T-helper 1 cell (primary cell): ENCODE measurements at places on chromosomes 3 and 15.

GRCh38 chr15:98418122-98418521 is 230.2 kb upstream of the IGF1R start:
- no peak for DNase-seq

DNA sequence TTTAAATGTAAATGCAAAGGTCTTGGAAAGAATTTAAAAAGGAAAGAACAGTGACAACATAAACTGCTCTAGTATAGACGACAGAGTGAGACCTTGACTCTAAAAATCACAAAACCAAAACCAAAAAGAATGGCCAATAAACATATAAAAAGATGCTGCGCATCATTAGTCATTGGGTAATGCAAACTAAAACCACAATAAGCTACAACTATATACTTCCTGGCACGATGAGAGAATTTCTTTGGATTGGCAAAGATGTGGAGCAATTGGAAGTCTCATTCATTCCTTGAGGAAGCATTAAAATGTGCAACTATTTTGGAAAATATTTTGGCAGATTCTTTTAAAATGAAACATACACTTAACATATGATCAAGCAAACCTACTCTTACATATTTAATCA is 98.7 kb upstream of the ZPLD1 start:
- no peak for DNase-seq

- no peak for DNase-seq
Measured at GRCh38 chr3:172096881-172097420, 57.6 kb downstream of the FNDC3B start.

DNA sequence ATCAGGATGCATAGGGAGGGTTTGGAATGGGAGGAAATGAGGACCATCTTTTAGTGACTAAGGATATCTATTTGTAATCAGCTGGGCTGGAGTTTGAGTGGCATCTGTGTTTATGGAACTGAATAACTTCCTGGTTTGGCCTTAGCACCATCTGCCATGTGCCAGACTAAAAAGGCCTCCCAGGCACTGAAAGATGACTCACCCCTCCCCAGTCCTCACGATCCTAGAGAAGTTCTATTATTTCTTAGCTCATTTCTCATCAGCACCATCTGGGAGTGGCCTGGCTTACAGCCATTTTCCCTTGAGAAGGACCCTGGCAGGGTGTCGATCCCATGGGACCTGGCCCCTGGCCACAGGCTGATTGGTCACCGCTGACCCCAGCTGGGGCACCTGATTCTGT is 23.9 kb upstream of the CTXND1 start:
- DNase-seq, result no peak

- DNase-seq, result no peak
Measured at GRCh38 chr3:150083655-150084042, 113.0 kb upstream of the PFN2 start.

DNA sequence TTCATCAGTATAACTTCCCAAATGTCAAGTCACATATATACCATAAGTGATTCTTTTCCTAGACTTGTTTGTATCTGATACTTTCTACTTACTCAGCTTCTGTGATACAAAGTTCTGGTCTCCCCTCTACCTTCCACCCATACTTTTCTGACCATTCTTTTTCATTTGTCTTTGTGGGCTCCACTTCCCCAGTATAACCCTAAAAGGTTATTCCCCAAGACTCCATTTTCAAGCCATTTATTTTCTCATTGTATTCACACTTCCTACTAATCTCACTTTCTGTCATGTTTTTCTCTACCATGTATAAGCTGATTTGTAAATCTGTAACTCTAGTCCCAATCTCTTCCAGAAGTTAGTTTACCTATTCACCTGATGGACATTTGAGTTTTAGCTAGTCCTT is 34.0 kb downstream of the IQCB1 start:
- no peak for DNase-seq

DNA sequence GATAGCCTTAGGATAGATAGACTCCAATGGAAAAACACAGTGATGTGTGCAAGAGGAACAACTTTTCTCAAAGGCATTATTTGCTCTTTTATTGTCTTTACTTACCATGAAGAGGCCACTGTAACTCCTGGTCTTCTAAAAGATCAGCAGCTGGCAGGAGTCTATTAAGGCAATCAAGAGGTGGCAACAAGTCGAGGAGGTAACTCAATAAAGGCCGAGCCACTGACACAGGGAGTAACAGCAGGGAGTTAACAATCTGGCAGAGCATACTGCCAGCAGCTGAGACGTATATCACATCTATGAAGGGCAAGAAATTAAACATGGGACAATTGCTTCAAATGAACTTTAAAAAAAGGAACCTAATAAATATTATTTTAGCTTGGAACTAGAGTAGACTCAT is 106.2 kb downstream of the HERC1 start:
- no peak for DNase-seq

DNA sequence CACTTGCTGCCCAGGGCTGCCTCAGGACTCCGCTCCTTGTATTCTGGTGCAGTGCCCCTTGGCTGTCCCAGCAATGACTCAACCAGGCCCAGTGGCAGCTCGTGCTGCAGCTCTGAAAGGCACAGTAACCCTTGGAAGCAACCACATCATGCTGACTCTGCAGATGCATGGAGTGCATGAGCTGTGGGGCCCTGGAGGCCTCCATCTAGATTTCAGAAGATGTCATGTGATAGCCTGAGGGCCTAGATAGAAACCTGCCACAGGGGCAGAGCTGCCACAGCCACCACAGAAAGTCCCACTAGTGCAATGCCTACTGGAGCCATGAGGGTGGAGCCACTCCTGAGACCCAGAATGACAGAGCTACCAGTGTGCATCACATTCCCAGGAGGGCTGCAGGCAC is 117.1 kb upstream of the SMAD3 start:
- DNase-seq, result no peak

DNA sequence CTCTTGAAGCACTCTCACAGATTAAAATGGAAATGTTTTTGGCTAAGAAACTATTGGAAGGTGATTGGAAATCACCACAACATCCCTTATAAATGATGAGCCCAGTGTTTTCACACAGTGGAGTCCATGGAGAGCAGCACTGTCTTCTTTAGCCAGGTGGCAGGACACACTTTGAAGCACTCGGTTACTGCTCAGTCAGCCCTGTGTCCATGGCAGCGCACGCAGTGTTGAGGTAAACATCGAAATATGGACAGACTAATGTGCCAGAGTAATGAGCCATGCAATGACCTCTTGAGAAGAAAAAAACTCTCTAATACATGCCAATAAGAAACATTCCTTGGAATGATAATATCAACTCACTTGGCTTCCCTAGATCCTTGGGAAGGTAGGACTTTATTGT is 66.6 kb downstream of the TGFBR2 start:
- no peak for DNase-seq

- DNase-seq, result no peak
Measured at GRCh38 chr3:12944849-12945248, 103.5 kb upstream of the RPL32 start.

- DNase-seq, result no peak
Measured at GRCh38 chr15:27529399-27529798, 558.4 kb downstream of the GABRG3 start.

DNA sequence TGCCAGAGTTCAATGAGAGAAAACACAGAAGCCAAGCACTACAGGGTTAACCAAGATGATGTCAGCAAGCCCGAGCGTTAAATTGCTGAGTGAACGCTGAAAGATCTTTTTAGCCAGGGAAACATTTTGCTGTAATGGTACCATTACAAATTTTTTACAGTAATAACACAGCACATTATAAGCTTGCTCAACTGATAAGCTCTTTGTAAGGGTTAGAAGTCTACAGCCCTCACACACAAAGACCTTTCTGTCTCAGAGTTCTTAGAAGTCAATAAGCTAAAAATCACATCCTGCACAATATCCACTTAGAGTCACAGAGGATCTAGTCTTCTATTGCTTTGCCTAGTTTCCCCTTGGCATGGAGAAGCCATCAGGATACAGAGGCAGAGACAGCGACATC is 29.9 kb downstream of the CHSY1 start:
- no peak for DNase-seq

DNA sequence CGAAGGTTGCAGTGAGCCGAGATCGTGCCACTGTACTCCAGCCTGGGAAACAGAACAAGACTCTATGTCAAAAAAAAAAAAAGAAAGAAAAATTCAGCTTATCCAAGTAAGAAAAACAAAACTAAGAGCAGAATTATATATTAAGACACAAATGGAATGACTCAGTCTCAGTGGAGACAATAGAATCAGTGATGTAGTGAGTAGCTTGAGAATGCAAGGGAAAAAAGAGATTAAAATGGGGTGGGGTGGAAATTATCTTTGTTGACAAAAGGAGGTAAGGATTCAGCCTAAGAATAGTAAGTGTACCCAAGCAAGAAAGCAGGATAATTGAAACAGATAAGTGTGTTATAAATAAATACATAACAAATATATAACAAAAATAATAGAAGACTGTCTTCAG is 70.7 kb downstream of the BLM start:
- DNase-seq, result no peak

DNA sequence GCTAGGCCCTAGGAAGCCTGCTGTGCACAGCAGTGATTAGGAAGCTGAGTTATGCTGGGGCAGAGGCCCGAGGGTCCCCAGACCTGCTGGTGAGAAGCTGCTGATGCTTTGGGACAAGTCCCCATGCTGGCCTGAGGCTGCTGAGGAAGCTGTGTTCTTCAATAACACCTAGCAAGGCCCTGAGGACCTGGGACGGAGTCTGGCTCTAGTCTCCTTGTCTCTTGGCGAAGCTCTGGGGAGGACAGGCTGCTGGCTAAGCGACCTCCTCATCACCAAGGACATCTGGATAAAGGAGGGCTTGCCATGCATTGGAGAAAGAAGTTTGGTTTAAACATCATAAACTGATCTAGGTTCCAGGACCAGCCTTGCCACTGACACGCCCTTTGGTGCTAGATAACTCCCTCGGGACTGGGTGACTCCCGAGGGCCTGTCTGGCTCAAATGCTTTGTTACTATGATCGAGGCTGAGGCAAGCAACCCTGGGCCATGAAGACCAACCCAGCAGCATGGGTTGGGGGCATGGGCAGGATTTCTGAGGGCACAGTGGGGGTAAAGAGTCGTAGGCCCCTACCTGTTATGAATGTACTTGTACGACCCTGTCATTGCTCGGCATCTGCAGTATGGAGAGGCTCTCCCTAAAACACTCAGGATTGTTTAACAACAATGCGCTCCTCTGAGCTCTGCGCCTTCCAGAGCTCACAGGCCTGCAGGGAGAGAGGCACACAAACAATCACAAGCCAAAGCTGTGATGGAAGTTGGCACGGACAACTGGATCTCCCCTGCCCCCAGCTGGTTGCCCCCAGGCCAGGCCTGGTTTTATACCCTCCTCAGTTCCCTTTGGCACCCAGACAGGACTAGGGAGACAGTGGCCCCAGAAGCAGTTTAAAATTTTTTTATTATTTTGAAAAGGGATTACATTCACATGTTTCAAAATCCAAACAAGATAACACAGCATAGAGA is 64.4 kb downstream of the LINGO1 start:
- DNase-seq, result no peak

GRCh38 chr15:63514531-63514943 is 10.1 kb downstream of the USP3 start:
- no peak for DNase-seq

DNA sequence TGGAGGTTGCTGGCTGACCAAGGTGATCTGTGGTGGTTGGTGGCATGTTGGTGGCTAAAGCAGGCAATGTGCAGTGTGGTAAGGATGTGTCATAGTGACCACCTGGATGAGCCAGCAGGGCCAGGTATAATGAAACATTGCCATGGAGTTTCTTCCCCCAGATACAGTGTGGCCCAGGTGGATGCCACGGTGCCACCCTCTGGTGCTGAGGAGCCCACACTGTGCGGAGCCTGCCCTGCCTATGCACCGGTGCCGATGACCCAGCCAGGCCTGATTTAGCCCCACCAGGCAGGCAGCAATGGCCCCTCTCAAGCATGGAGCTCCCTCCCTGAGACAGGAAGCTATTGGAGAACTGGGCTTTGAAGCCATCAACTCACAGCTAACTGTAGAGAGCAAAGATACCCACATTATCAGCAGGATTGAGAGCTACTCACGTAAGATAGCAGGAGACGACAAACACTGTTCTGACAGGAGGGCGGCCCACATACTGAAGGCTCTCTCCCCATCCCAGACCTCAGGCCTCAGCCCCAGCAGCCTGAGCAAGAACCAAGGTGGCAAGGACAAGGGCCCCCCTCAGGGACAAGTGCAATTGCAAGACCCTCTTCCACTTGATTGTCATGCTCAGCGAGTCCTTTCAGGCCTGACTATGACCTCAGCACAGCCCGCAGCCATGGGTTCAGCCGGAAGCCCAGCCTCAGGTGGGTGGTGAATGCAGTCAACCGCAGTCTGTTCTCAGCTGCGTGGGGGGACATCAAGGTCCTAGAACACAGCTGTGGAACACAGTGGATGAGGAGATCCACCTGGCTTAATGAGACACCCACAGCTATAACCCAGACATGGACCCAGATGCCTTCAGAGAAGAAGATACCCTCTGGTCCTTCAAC is 82.8 kb upstream of the CDV3 start:
- DNase-seq, result no peak

DNA sequence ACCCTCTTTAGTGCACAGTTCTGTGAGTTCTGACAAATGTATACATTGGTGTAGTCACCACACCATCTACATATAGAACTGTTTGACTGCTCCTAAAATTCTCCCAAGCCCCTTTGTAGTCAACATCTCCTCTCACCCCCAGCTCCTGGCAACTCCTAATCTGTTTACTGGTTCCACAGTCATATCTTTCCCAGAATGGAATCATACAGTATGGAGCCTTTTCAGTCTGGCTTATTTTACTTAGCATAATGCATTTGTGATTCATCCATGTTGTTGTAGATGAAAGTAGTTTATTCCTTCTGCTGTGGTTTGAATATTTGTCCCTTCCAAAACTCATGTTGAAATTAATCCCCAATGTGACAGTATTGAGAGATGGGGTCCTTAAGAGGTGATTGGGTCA is 41.6 kb upstream of the CCDC174 start:
- DNase-seq, result no peak

GRCh38 chr3:124780761-124781475 is 50.7 kb downstream of the UMPS start:
- DNase-seq, result no peak
